Left renal pelvis (tissue), 4 donors: ENCODE measurements at places on chromosomes 3 and 15. TPM values are rescaled to one million over a fixed set of nuclear protein-coding genes. Genes with fewer than 3 reads are reported as not detected.
A peak's percentile ranks its signal among the peaks of the same experiment; 100 is the strongest.

The GADL1 gene
- 4.0 TPM for polyA plus RNA-seq

The TGM5 gene
- polyA plus RNA-seq = not detected

The DMXL2 gene
- polyA plus RNA-seq = 50.7 TPM

The SLC24A5 gene
- 0.49 TPM for polyA plus RNA-seq

The GNAT1 gene
- polyA plus RNA-seq = not detected

The CRTAP gene
- 184 TPM for polyA plus RNA-seq

The CPN2 gene
- 0.40 TPM for polyA plus RNA-seq

GRCh38 chr3:160748231-160748630, 7.8 kb upstream of the PPM1L start:
- DNase-seq = no peak

DNA sequence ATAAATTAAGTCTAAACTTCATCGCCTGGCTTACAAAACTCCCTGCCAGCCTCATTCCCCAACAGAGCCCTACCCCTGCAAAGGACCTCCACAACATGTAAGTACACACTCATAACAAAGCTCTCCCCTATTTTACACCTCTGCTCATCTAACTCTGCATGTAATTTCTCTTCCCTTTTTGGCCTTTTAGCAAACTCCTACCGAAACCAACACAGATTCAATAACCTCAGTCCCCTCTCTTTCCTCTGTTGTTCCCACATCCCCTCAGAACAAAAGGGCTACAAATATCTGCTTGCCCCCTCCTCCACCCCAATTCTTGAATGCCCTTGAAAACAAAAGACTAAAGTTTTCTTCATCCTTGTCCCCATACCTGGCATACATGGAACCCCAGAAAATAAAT, 662 bp downstream of the UBL7 start:
- DNase-seq = no peak

- no peak for DNase-seq
These were observed 326.4 kb upstream of the NAALADL2 start for GRCh38 chr3:174532776-174533175.

DNA sequence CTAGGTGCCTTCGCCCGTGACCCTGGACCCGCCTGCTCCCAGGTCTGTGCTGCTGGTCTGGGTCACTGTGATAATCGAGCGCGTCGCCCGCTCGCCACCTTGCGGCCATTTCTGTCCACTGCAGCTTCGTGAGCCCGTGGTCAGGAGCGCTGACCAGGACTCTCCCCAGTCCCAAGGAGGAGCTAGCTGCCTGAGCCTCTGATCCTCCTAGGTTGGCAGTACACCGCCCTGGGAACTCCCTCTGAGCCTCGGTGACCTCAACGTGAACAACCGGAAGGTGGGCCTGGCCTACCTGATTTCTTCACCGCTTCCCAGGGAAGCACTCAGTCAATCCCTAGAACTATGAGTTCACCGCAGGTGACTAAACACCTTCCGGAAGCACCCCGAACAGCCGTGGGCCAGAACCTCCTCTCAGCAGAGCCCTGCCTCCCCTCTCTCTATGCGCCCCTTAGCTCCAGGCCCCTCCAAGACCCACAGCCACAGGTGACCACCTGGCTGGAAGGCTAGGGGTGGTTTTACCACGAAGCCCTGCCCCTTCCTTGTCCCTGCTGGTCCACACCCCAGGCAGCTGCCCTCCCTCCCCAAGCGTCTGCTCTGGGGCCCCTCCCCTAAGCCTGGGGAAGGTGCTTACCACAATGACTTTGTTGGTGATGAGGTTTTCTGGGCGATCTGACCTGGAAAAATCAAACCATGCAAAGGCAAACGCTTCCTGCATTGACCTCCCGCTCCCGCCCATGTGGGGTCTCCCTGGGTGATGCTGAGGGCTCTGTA, 9.7 kb downstream of the PLA2G4D start:
- no peak for DNase-seq

GRCh38 chr3:113276751-113277080, 65.4 kb downstream of the BOC start:
- no peak for DNase-seq

DNA sequence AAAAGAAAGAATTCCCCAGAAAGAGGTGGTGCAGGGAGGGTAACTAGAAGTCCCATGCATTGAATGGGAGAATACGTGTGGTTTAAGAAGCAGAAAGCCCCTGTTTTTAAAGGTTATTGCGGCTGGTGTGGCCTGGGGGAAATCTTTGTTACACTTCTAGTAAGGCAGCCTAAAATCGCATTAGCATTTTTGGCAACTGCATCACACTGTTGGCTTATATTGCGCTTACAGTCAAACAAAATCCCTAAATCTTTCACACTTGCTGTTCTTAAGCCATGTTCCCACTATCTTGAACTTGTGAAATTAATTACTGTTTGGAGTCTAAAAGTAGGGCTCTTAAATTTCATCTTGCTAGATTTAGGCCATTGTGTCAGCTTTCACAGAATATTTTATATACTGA, 66.0 kb upstream of the GOLIM4 start:
- no peak for DNase-seq

GRCh38 chr3:5298453-5298852, 110.9 kb downstream of the EDEM1 start:
- no peak for DNase-seq

DNA sequence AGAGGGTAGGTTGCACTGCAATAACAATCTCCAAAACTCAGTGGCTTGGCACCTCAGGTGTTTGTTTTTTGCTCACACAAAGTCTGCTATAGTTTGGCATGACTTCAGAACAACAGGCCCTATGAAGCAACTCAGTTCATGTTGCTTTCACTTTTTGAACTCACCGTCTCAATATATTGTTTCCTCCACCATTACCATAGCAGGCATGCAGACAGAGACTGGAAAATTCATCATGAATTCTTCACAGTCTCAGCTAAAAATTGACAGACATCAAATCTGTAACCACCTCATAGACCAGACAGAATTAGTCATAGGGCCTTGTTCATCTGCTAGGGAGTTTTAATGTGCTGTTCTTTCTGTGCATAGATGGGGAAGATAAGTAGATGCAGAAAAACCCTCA, 161.4 kb upstream of the POU1F1 start:
- DNase-seq = no peak

- DNase-seq = no peak
These were observed 20.1 kb downstream of the DUSP7 start for GRCh38 chr3:52036222-52036694.

GRCh38 chr15:77527831-77528231, 104.9 kb downstream of the LINGO1 start:
- DNase-seq = no peak

- no peak for DNase-seq
These were observed 9.2 kb downstream of the UBA5 start for GRCh38 chr3:132669256-132669777.

DNA sequence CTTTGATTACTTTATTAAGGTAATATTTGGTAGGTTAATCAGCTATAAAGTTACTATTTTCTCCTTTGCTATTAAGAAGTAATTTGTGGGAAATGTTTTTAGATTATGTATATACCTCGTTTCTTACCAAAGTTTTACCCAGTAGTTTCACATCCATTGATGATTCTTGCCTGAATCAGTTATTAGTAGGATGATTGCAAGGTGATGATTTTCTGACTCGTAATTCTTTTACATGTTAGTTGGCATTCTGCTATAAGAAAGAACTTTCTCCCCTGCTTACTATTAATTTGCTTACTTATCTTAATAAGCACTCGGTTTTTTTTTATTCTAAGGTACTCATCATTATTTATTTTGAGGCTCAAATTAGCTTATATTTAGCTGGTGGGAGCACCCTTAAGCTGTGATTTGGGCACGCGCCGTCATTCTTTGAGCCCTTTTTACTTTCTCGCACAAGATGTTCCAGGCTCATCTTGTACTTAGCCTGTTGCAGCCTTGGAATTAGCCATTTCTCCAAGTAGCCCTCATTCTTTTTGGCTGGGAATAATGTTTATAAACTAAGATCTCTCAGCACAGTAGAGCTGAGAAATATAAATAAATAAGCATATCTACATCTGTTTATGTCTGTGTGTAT, 15.3 kb downstream of the USP3 start:
- DNase-seq = no peak

- peak; percentile 11 for DNase-seq
These were observed 86.0 kb downstream of the ECT2 start for GRCh38 chr3:172836390-172836997.

- DNase-seq = no peak
These were observed 3.5 kb downstream of the TBC1D5 start for GRCh38 chr3:17738921-17739320.

GRCh38 chr3:14440531-14441239, 38.3 kb downstream of the SLC6A6 start:
- no peak for DNase-seq

GRCh38 chr3:139695007-139695406, 17.2 kb upstream of the NMNAT3 start:
- DNase-seq = no peak

- no peak for DNase-seq
These were observed 779 bp downstream of the GRIP2 start for GRCh38 chr3:14539384-14539741.

- DNase-seq = no peak
These were observed 11.8 kb downstream of the CACNA1D start for GRCh38 chr3:53506110-53506762.

DNA sequence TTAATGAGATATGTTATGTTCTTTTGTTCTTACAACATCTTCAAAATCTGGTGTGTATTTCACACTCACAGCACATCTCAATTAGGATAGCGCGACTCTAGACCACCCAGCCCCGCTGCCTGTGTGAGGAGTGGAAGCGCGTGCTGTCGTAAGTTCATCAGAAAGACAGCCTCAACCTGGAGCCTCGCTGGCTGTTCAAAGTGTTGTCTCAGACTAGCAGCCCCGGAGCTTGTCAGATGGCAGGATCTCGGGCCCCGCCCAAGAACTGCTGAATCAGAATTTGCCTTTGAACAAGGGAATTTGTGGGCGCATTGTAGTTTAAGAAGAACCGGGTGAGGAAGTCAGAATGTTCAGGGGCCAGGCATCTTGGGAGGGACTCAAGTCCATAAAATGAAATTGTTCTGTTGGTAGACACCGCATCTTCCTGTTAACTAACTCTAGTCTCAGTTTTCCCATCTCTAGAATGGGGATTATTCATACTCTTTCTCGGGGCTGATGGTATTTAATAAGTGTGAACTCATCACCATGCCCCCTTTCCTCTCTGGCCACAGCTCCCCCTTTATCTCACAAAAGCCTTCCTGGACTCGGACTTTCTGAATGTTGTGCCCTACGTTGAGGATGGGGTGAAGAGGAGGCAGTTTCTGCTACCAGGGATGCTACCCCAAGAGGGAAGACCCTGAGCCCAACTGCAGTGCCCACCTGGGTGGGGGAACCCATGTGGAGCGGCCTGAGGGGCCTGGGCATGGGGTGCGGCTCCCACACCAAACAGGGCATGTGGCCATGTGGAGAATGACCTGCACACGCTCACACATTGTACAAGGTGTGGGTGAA, 40.4 kb downstream of the BHLHE40 start:
- DNase-seq = no peak

GRCh38 chr3:151919030-151919328, 45.5 kb downstream of the SUCNR1 start:
- no peak for DNase-seq

GRCh38 chr3:51522273-51522962, 16.1 kb upstream of the RAD54L2 start:
- DNase-seq = no peak

DNA sequence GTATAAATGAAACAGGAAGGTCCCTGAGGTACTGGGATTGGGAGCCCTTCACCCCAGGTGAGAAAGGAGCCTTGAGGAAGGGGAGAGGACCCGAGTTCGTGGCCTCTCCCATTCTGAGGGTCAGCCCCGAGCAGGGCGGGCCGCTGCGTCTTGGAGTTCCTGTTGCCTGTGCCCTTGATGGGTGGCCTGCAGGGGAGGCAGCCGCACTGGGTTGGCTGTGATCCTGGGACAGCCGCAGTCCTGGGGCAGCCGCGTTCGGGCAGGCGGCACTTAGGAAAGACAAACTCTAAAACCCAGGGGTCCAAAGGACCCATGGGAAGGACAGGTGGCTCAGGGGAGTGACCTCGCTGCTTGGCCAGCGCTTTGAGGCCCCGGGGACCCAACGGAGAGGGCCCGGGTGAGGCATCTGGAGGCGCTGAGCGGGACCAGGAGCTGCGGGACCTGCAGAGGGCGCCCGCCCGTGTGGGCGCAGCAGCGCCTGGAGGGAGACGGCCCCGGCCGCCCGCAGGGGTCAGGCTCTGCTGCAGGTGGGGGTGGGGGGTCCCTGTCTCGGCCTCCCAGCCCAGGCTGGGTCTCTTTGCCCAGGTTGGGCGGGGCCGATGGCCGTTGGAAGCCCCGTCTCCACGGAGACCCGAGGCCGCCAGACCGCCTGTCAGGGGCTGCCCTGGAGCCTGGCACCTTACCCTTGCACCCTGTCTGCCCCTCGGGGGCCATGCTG, 65.1 kb downstream of the HMCES start:
- DNase-seq = no peak
